NCI-H524 (cell line): ENCODE measurements at places on chromosomes 13 and 19.
A peak's percentile ranks its signal among the peaks of the same experiment; 100 is the strongest.

- DNase-seq: no peak
Observed at GRCh38 chr13:67440236-67440975, 210.3 kb upstream of the PCDH9 start.

GRCh38 chr19:35352448-35353304 is 5.0 kb downstream of the FFAR1 start:
- DNase-seq: peak; percentile 66

DNA sequence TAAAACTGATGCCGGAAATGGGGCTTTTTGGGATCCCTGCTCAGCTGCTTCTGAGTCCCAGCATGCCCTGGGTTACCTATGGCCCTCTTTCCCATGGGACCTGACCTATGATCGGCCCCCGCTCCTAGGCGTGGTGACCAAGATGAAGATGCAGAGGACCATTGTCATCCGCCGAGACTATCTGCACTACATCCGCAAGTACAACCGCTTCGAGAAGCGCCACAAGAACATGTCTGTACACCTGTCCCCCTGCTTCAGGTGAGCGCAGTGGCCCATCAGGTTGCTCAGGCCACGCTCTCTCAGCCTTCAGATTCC is 1.5 kb downstream of the RPS11 start:
- no peak for DNase-seq

GRCh38 chr13:42396501-42396900 is 124.5 kb downstream of the AKAP11 start:
- DNase-seq: no peak

DNA sequence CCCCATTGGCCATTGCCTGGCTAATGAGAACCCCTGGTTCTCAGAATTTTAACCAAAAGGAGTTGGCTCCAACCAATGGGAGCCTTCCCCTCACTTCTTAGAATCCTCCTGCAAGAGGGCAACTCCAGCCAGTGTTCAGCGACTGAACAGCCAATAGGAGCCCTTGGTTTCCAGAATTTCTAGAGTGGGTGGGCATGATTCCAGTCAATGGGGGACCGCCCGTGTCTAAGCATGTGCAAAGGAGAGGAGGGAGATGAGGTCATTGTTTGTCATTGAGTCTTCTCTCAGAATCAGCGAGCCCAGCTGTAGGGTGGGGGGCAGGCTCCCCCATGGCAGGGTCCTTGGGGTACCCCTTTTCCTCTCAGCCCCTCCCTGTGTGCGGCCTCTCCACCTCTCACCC is 9.5 kb upstream of the SWSAP1 start:
- no peak for DNase-seq

- DNase-seq: no peak
Observed at GRCh38 chr13:42075517-42075916, 27.1 kb downstream of the DGKH start.

- no peak for DNase-seq
Observed at GRCh38 chr13:43141685-43142084, 118.3 kb downstream of the DNAJC15 start.

DNA sequence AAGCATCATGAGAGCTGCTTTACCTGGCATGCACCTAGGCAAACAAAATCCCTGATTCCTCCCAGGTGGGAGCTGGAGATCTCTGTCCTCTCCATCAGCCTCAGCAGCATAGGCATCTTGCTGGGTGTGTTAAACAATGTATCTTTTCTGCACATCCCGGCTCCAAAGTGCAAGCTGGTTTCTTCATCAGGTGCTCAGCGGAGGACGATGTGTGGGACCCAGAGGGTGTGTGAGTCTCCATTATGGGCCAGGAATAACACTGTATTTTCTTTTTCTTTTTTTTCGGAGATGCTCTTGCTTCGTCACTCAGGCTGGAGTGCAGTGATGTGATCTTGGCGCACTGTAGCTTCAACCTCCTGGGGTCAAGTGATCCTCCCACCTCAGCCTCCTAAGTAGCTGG is 9.9 kb downstream of the CNFN start:
- DNase-seq: no peak

- peak; percentile 75 for DNase-seq
Observed at GRCh38 chr19:12938779-12939601, 581 bp downstream of the CALR start.

DNA sequence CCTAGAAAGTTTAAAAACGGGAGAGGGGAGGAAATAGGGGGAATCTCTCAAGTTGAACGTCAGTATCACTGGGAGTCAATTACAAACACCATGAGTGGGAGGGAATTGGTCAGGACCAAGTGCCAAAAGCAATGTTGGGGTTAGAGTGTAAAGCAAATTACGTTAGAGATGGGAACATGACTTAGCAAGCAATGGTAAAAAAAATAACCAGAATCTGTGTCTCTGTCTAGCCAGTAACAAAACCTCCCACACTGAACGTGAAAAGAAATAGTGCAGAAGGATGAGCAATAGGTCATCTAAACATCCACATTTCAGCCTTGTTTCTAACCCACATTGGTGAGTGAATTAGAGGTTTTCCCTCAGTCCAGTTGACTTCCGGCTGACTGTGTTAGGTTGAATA is 242.2 kb downstream of the COG6 start:
- no peak for DNase-seq

DNA sequence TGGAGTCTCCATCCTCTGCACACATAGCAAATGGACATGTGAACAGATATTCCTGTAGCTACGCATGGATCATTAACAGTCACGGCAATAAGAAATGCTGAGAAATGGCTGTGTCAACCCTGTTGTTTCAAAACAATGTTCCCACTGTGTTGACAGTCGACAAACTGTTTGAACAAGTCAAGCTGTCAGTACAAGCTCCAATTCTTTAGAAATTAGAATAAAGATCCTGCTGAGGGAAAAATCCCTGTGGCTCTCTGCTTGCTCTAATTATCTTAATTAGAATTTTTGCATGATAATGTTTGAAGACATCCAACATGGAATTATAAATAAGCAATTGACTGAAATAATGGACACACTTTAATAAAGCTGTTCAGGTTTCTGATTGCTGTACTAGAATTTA is 37.9 kb upstream of the CPB2 start:
- DNase-seq: no peak

- no peak for DNase-seq
Observed at GRCh38 chr13:94822356-94822755, 110.0 kb upstream of the SOX21 start.

GRCh38 chr19:49272204-49272603 is 52.8 kb downstream of the SLC6A16 start:
- no peak for DNase-seq

DNA sequence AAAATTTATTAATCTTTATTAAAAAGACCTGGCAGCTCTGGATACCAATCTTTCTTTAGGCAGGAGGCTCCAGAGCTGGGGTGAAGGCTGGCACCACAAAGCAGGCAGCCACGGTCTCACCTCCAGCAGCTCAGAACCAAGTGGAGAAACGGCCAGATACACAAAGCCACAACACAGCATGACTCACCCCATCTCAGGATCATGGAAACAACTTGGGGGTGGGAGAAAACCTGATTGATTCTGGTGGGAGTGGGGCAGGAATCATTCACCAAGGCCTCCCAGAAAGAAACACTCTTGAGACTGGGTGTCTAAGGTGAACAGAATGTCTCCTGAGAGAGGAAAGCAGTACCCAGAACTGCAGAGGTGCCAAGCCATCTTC is 64.2 kb downstream of the CRYL1 start:
- DNase-seq: no peak

DNA sequence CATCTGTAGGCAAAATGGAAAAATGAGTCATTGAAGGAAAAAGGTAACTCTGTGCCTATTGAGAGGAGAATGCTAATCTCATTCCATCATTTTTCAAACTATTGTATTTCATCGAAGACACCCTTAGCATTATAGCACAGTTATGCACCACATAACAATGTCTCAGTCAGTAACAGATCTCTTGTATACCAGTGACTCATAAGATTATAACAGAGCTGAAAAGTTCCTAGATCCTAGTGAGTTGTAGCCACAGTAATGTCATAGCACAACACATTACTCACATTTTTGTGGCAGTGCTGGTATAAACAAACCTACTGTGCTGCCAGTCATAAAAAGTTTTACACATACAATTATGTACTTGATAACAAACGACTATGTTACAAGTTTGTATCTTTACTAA is 1077.6 kb downstream of the DIAPH3 start:
- DNase-seq: no peak

- peak; percentile 25 for DNase-seq
Observed at GRCh38 chr19:45677351-45678230, 9.6 kb downstream of the GIPR start.

DNA sequence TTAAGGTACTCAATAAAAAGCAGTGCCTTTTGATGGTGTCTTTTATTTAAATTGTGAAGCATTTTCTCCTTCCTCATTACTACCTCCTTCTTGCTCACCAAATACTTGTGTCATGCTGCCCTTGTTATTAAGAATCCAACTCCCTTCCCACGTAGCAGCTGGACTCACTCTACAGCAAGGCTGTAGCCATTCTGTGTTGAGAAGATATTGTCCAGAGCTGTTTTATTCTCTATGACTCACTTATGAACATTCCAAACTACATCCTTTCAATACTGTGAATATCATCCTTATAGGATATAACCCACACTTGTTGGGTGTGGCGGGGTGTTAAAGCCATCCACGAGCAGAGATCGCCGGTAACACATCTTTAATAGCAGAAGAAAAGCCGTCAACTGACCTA is 1671.5 kb upstream of the SLC10A2 start:
- no peak for DNase-seq

- DNase-seq: no peak
Observed at GRCh38 chr13:103734837-103735236, 668.6 kb upstream of the SLC10A2 start.

DNA sequence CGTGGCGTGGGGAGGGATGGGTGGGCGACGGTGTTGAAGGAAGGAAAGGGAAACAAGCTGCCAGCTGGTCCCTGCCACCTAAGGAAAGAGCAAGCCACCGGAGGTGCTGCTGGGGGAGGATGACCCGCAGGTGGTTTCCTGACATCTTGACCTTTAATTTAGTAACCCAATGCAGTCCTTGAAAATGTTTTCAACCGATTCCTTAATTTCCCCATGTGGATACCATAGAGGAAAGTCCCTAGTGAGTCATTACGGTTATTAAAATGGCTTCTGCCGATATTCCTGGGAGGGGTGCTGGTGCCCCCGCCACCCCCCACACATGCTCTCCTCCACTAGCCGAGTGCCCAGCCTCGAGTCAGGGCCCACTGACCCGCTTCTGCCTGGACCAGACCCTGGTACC is 6.3 kb upstream of the ANKRD10 start:
- DNase-seq: no peak

DNA sequence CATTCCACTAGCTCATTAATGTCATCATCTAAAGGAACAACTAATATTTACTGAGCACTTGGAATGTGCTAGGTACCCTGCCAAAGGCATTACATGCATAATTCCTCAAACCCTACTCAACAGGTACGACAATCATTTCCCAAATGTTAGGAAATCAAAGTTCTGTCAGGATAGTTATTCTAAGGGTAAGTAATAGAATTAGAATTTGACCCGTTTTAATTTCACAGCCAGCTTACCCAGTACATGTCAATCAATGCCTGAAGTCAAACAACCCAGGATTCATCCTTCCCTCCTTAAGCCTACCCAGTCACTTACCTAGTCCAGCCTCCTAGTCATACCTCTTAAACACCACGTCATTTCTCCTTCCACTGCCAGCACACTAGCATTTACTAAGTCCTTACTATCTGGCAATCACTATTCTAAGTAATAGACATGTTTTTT is 2.4 kb downstream of the LNX2 start:
- DNase-seq: no peak

DNA sequence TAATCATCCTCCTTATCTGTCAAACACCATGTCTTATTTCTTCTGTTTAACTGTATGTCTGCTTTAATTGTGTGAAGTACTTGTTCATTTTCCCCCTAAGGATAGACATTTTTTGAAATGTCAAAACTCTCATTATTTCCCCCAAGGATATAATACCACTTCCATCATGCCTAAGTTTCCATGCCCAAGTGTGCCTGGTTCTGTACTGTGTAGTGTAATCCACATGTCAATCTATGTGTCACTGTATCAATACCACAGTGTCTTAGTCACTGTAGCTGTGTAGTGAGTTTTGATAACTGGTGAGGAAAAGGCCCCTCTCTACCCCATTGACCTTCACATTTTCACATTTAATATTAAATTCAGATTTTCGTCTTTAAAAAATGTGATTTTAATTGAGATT is 1265.5 kb downstream of the PCDH9 start:
- no peak for DNase-seq

DNA sequence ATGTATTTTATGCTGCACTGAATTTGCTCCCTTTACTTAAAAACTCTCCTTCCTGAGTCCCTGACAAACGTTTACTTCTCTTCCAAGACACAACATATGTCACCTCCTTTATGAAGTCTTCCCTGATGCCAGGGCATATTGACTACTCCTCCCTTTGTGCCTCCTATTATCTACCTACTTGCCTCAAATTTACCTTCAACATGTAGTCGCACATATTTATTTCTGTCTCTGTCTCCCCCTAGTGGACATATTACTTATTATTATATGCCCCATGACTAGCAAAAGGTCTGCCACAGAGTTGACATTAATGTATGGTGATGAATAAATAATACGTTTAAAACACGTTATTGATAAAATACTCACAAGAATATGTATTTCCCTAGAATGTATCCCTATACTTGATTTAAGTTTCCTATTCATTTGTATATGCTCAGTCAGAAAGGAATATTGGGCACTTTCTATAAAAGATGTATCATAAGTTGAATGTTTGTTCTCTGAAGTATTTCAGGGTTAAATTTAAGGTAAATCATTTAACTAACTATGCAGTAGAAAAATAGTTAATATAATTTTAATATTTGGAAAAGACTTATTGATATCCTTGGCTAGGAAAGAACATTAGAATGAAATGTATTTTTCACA is 250.3 kb upstream of the ATXN8OS start:
- DNase-seq: peak; percentile 70

GRCh38 chr13:106499113-106499512 is 36.3 kb downstream of the EFNB2 start:
- DNase-seq: no peak

DNA sequence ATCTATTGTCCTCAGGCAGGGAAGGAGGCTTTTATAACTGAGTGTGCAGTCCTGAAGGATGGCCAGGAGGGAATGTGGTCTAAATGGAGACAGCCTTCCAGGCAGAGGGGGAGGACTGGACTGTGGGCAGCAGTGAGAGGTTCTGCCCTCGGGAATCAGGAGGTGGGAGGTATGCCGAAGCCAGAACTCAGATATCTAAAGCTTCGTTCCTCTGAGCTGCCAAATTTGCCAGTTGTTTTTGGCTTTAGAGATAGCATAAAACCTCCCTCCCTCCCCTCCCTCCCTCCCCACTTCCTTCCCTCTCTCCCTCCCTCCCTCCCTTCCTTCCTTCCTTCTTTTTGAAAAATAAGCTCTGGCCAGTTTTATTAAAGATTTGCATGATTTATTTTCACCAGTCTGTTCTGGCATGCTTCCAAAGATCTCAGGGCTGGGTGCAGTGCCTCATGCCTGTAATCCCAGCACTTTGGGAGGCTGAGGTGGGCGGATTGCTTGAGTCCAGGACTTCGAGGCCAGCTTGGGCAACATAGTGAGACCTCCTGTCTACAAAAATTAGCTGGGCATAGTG is 2.4 kb downstream of the MEDAG start:
- DNase-seq: peak; percentile 57

GRCh38 chr13:43411741-43412140 is 375.0 kb downstream of the ENOX1 start:
- DNase-seq: no peak

- no peak for DNase-seq
Observed at GRCh38 chr19:7864690-7865074, 9.5 kb downstream of the PRR36 start.
